DMS153 (cell line): ENCODE measurements at places on chromosomes 6 and 20.

- DNase-seq: no peak
These were observed 202.6 kb downstream of the DTNBP1 start for GRCh38 chr6:15460110-15460727.

DNA sequence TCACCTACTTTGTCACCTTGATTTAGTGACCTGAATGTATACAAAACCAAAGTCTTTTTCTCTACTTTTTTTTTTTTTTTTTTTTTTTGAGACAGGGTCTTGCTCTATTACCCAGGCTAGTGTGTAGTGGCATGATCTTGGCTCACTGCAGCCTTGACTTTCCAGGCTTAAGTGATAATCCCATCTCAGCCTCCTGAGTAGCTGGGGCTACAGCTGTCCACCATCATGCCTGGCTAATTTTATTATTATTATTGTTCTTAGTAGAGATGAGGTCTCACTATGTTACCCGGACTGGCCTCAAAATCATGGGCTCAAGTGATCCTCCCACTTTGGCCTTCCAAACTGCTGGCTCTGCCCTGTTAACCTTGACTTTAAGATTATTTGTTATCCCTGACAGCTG is 37.5 kb downstream of the CRISP2 start:
- no peak for DNase-seq

DNA sequence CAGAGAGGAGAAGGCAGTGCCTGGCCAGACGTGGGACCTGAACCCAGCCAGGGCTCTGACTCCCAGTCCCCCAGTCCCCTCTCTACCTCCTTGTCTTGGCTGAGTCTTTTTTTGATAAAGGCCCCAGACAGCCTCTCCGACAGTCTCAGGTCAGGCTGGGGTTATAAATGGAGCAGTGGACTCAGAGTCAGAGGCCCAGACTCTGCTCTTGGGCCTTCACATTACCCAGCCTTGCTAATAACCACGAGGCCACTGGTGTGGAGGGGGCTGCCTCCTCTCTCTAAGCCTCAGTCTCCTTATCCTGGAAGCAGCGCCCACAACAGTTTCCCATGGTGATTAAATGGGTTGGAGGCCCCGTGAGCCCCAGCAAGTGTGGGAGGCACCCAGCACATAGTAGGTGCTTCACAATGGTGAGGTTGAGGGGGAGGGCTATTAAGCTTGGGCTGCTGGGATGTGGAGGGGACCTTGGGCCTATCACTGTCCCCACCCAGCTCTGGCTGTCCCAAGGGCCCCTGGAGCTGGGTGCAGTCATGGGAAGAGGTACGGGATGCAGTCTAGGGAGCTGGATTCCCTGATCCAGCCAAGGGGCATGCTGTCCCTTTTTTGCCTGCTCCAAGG is 35.7 kb downstream of the TGM2 start:
- no peak for DNase-seq

GRCh38 chr20:10316582-10316981 is 98.0 kb downstream of the SNAP25 start:
- no peak for DNase-seq

DNA sequence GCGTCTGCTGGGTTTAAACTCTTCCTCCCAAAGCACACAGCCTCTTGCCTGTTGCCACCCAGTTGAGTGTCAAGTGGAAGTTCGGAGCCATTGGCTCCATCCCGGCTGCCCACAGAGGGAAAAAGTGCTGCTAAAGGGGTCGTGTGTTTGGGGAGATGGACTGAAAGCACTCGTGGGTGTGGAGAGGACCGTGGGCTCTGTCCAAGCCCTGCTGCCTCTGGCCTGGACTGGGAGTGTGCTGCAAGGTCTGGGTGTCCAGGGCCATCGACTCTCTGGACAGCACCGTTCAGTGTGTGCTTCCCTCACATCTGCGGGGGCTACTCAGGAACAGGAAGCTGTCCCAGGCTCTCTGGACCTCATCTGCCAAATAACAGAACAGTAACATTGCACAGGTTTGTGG is 269.3 kb downstream of the DLL1 start:
- no peak for DNase-seq

DNA sequence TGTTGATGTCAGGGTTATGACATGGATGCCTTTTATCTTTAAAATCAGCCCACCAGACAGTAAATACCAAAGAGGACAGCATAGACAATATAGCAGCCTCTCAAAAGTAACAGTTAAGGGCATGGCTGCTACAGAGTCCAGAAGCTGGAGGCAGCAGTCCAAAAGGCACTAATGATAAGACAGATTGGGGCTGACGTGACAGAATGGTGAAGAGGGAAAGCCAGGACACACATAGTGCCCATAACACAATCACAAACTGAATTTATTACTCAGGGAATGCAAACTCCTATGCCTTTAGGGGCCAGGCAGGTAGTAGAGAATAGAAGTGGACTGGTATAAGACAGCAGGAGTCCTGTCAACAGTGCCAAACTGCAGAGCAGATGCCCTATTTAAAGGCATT is 40.7 kb downstream of the TP53INP2 start:
- no peak for DNase-seq

DNA sequence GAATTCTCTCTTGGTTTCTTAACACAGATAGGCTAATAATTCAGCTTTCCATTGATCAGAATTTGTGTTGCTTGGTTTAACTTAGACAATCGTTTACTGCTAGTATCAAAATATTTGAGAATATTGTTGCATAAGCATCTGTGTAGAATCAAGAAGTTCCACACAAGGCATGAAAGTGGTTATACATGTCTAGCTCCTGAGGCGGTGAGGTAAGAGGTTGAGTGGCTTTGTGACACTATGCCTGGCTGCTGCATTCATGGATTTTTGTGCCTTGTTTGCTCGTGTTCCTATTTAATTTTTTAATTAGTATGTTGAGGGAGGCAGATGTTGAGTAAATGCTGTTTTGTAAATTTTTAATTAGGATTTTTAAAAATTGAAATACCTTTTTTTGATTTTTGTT is 10.2 kb downstream of the PKIB start:
- no peak for DNase-seq

DNA sequence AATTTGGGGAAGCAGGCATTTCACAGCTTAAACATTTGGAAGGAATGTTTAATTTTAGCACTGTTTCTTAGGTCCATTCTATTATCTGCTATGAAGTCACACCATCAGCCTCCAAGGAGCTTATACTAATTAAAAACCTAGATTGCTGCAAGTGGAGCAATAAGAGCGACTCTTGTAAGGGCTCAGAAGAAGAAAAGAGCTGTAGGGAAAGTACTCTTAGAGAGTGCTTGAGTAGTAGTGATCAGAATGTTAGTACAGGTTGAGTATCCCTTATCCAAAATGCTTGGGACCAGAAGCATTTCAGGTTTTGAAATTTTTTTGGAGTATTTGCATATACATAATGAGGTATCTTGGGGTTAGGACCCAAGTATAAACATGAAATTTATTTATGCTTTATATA is 285.3 kb downstream of the UBE3D start:
- no peak for DNase-seq

DNA sequence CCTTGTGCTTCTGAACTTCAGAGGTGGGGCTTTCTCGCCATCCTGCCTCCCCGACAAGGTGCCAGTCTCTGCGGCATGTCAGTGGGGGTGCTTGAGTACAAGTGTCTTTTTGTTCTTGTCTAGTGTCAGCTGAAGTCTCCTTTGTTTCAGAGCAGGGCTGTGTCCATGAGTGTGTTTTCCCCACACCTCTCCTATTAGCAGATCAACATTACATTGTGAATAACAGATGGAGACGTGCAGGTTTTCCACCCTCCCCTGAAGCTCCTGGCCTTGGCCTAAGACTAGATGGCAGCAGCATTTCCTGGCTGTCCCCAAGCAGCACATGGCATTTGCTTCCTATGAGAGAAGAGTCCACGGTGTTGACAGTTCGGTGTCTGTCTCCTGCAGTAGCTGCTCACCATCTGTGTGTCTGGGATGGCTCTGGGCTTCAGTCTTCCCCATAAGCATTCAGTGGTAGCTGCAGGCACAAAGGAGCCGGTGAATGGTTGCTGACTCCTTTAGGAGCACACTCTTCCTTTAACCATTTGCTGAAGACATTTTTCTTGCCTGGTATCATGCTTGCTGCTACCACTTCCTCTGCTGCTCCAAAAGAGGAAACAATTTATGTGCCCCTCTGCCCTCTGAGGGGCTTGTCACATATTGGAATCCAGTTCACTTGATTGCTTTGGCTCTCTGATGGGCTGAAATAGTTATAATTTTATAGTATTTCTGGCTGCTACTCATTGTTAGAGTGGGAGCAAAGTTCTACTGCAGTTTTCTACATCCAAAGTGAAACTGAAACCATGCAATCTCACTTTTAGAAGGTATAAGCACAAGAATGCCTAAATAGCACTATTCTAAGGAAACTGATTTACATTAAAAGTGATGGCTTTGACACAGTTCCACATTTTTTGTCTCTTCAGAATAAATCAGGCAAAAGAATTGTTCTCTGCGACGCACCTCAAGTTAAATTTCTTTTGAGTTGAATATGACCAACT is 913.0 kb downstream of the C6orf118 start:
- DNase-seq: peak; percentile 39

DNA sequence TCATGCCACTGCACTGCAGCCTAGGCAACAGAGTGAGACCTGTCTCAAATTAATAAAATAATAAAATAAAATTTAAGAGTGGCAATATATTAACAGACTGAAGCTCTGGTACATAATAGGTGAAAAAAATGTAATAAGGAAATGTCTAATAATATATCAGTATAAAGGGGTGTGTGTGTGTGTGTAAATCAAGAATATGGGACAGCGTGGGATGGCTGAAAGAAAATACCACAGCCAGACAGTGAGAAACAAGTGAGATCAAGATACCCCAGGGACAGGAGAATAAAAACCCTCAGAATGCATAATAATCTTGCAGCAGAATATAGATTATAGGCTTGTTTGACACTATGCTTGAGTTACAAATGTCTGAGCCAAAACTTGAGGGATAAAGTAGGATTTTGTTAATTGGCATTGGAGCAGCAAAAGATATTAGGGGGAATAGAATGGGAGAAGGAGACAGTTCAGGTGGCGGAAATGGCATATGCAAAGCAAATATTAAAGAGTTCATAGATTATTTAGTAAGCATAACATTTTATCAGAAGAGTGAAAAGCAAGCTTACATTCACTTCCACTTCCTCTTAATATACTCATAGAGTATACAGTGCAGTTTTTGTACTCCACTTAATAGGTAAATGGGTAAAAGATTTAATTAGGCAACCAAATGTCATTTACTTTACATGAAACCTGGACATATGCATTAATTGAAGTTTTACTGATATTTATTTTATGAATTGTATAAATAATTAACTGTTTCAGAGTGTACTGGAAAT is 398.5 kb upstream of the GJE1 start:
- DNase-seq: no peak

- DNase-seq: no peak
These were observed 580 bp upstream of the SYCP2 start for GRCh38 chr20:59933849-59934585.

DNA sequence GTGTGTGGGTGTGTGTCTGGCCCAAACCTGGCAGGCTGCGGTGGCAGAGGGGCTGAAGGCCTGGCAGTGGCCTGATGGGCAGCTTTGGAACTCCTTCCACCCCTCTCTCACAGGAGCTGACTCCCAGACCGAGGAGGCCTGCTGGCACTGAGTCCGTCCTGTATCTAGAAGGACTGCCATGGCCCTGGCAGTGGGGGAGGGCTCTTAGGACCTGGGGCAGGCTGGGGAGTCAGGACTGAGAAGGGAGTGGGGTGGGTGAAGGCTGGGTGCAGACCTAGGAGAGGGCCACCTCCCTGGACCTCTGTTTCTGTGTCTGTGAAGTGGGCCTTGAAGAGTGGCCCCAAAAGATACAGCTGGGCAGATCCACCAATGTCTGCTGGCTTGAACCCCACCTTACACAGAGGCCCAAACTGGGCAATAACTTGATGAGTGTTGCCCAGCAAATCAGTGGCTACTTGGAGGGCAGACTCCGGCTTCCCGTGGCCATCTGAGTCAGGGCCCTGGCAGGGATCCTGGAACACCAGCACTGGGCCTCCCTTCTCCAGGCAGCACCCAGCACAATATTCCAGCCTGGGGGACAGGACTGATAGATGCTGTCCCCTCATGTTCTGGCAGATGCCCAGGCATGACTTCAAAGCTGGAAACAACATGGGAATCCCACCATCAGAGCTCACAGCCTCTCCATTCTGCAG is 46.7 kb upstream of the BLCAP start:
- no peak for DNase-seq

GRCh38 chr20:10666221-10667076 is 7.3 kb downstream of the JAG1 start:
- no peak for DNase-seq

DNA sequence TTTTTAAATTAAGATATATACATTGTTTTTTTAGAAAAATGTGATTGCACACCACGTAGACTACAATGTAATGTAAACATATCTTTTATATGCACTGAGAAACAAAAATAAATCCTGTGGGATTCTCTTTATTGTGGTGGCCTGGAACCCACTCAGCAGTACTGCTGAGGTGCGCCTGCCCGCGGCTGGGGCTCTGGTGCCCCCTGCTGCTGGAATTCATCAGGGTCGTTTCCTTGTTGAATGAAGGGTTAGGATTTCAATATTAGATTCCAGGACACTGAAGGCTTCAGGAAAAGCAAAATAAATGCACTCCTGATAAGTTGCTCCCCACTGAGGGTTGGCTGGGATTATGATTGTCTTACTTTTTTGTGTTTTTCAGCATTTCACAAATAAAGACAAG is 175.8 kb upstream of the GGTLC1 start:
- DNase-seq: no peak

GRCh38 chr6:39303425-39304153 is 10.6 kb downstream of the KCNK17 start:
- no peak for DNase-seq

- no peak for DNase-seq
These were observed 282.8 kb downstream of the ALDH8A1 start for GRCh38 chr6:134667111-134667510.

GRCh38 chr6:120303527-120303926 is 954.0 kb upstream of the MAN1A1 start:
- DNase-seq: no peak

DNA sequence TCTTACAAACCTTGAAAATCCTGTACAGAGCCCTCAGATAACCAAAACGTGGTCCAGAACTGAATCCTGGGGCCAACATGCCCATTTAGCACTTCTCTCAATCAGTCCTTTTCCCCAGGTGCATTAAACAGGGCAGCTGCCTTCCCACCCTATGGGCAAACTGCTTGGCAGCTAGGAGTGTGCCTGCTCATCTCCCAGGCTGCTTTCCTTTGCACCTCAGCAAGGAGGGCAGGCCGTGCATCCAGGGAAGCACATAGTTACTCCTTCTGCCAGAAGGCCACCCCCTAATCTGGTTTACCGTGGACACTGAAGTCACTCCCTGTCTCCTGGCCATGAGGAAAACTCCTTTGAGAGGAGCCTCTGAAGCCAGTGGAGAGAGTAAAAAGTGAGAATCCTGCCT is 10.0 kb downstream of the PKIG start:
- no peak for DNase-seq

DNA sequence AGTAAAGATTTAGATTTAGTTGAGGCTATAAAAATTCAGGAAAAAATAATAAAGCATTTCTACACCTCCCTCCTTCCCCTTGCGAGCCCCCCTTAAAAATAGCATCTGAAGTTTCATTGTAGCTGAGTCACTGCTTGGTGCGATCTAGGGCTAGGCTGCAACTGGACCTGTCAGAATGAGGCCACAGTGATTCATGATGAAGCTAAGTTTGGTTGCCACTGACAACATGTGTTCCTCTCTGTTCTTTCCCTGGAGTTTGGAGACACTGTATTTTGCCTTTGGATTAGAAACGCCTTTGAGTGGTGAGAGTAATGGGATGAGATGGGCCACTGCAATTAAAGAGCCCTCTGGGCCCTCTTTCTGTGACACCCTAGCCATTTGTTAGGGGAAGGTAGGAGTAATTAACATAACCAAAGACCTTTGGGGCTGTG is 334.1 kb downstream of the NRN1 start:
- DNase-seq: no peak
